Calu3 (cell line): ENCODE measurements at places on chromosomes 6 and 20. TPM values are rescaled to one million over a fixed set of nuclear protein-coding genes. Genes with fewer than 3 reads are reported as not detected.
A peak's percentile ranks its signal among the peaks of the same experiment; 100 is the strongest.

PBOV1 gene
- total RNA-seq: not detected in 2 replicates

ANKEF1 gene
- 9.0 and 11.0 TPM in 2 replicates for total RNA-seq

FAM209B gene
- total RNA-seq: not detected in 2 replicates

TRIM27 gene
- total RNA-seq: 85.8 and 91.6 TPM in 2 replicates

C6orf120 gene
- 20.9 and 25.0 TPM in 2 replicates for total RNA-seq

GRCh38 chr6:145631374-145631773 lies 103.9 kb downstream of the EPM2A start:
- H3K27ac ChIP-seq: no peak overlapping the region
- H3K27me3 ChIP-seq: no peaks in the 10 kb centered on the region
- no peak for DNase-seq
- H3K4me3 ChIP-seq: no peak overlapping the region

DNA sequence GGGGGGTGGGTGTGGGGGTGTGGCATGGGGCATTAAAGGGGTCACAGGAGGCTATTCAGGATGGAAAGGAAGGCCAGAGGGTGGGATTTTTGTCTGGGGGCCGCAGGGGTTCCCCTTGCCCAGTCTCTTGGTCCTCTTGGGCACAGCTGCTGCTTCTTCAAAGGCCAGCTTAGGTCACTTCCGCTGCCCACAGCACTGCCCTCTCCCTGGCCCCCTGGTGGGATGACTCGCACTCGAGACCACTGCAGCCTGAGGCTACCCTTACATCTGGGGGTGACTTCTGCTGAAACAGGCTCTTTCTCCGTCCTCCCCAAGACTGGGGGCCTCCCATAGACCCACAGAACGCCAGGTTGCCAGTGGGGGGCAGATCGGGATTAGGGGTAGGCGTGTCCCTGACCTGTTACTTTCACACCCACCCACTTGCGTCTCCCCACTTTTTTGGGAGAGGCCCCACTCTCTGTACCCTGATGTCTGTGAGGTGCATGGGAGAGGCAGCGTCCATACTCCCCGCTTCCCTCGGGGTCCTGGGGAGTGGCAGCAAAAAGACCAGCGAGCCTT lies 1.3 kb downstream of the LKAAEAR1 start:
- H3K27ac ChIP-seq: no peak overlapping the region
- peak overlapping the region; percentile 74 for H3K4me3 ChIP-seq
- H3K4me1 ChIP-seq: peaks cover 30% of the 10 kb centered on the region
- DNase-seq: no peak
- H3K27me3 ChIP-seq: peaks cover 79% of the 10 kb centered on the region
- peaks cover 45% of the 10 kb centered on the region for H3K36me3 ChIP-seq

DNA sequence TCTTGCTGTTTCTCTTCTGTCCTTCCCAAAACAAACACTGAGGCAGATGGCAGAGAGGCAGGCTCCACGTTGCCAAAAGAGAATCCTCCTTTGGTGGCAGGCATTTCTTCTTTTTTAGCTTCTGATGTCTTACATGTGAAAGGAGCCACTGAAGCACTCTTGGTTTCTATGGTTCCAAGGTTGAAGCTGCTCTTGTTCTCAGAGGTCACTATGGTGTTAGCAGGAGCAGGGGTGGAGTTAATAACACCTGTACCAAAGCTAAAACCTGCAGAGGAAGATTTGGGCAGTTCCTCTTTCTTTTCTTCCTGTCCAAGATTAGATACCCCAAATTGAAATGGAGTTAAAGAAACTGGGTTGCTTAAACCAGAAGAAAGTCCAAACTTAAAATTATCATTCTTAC lies 28.8 kb downstream of the FAM8A1 start:
- H3K4me3 ChIP-seq: no peak overlapping the region
- no peak overlapping the region for H3K27ac ChIP-seq
- H3K27me3 ChIP-seq: no peaks in the 10 kb centered on the region
- H3K4me1 ChIP-seq: peaks cover 11% of the 10 kb centered on the region
- peaks cover 35% of the 10 kb centered on the region for H3K36me3 ChIP-seq
- DNase-seq: no peak
